Activated T-cell treated with anti-CD3 and anti-CD28 coated beads, Interleukin-2, amount 50 U/mL, for 4 hours (primary cell): ENCODE measurements at places on chromosomes 16 and 17. TPM values are rescaled to one million over a fixed set of nuclear protein-coding genes. Genes with fewer than 3 reads are reported as not detected.

Gene TBC1D3H
- total RNA-seq, result not detected

- DNase-seq, result no peak
Measured at GRCh38 chr17:38899421-38899820, 26.0 kb upstream of the LASP1NB start.

Gene PPL
- 0.08 TPM for total RNA-seq

Gene CTU2
- total RNA-seq, result 116 TPM

- DNase-seq, result no peak
Measured at GRCh38 chr16:58054289-58054688, 28.7 kb downstream of the MMP15 start.

- no peak for DNase-seq
Measured at GRCh38 chr17:57350266-57350665, 93.9 kb downstream of the MSI2 start.
